Naive B cell (primary cell): ENCODE measurements at places on chromosomes 7 and 10.

DNA sequence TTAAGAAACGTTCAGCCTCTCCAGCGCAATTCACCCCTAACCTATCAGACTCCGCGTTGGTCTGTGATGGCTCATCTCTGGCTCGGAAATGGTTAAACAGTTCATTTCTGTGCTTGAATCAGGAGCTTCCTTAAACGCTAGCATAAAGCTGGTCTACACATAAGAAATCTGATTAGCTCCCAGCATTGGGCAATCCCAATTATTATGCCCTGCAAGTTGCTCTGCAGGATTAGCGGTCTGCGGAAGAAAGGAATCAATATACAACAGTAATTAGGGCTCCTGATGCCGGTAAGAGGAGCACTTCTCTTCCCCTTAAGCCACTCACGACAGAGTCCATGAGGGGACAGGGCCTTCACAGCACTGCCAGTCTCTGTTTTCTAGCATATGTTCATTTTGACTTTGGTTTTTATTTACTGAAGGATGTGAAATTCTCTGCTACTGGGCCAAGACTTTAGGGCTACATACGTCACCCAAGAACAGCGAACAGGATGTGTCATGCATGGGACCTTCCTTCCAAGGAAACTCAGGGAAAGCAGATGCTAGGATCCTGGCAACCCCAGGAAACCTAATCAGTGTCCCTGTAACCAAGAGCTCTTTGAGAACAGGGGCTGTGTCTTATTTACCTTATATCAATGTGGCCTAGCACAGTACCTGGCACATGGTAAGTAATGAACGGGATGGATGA, 324.4 kb downstream of the KCNMA1 start:
- no peak for DNase-seq

DNA sequence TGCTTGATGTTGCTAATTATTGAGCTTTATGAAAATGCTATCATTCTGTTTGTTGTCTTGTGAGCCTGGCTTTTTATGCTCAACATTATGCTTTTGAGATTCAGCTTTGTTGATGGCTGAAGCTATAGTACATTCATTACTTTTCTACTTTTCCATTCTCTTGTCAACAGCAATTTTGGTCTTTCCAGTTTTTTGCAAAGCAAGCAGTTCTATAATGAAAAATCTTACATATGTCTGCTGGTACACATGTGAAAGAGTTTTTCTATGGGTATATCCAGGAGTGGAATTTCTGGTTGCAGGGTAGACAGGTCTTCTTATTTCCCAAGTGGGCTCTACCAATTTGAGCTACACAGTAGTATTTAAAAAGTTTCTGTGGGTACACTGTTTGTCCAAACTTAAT, 36.8 kb downstream of the SLC35B4 start:
- DNase-seq = no peak

DNA sequence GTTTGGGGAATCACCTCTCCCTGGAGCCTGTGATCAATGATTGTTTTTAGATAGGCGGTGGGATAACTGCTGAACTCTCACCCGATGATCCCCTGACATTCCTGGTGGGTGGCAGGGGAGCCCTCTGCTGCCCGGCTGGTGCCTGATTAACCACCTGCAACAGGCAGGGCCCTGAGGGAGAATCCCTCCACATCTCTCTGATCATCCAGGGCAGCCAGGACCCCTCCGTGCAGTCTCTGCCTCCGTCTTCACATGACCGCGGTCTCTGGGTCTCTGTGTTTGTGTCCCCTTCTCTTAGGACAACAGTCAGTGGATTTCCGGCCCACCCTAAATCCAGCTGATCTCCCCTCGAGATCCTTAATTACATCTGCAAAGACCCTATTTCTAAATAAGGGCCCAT, 17.4 kb downstream of the CALML5 start:
- DNase-seq = no peak

- DNase-seq = no peak
Observed at GRCh38 chr7:113256883-113257531, 138.7 kb upstream of the SMIM30 start.

- DNase-seq = no peak
Observed at GRCh38 chr7:46672861-46673260, 751.8 kb upstream of the IGFBP3 start.

DNA sequence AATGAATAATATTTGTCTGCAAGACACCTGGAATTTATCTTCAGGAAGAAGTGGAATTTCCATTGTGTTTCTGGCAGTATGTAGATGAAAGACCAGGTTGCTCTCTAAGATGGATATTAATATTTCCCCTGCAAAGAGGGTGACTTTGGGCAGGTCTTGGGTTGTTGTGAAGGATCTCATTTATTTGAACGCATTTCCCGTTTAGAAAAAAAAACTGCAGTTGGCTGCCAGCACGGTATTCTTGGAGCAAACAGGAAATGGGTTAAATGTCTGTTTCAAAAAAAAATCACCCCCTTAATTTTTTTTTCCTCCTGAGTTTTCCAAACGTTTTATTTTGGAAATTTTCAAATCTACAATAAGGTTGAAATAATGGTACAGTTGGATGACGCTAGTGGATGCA, 11.5 kb downstream of the EIF4H start:
- DNase-seq = no peak

GRCh38 chr10:113425541-113425951, 127.3 kb upstream of the HABP2 start:
- no peak for DNase-seq

- no peak for DNase-seq
Observed at GRCh38 chr10:84524435-84524834, 196.0 kb downstream of the CCSER2 start.

DNA sequence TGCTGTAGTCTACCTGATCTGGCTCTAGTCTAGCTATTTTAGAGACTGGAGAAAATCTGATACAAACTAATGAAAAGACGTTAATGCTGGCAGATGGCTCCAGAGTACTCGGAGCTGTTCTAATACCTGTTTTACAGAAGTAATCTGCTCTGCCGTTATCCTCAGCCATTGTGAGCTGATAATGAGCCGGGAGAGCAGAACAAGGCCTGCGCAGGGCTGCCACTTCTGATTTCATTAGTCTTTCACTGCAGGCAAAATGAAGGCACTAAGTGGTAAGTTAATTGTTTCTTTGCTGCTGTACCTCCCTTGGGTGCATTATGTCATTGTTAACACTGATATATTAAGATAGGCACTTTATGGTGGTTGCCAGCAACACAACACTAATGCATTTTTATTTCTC, 456.4 kb upstream of the PFKP start:
- no peak for DNase-seq
